ENCODE measurements at places on chromosomes 3 and 15.

DNA sequence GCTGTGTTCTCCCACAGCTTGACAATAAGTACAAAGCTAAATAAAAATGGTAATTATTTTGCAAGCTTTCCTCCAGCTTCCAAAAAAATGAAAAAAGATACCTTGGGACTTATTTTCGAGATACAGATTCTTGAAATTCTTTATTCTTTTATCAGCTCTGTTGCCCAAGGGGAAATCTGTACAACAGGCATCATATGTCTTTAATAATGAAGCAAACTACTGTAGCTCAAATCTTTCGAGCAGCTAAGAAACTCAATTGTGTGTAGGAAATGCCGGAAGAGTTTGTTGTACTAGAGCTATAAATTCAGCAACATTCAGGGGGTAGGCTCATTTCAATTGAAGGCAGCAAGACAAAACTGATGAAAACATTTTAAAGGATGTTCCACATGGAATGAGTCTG is 297.7 kb downstream of the GBE1 start:
- no peak for DNase-seq

DNA sequence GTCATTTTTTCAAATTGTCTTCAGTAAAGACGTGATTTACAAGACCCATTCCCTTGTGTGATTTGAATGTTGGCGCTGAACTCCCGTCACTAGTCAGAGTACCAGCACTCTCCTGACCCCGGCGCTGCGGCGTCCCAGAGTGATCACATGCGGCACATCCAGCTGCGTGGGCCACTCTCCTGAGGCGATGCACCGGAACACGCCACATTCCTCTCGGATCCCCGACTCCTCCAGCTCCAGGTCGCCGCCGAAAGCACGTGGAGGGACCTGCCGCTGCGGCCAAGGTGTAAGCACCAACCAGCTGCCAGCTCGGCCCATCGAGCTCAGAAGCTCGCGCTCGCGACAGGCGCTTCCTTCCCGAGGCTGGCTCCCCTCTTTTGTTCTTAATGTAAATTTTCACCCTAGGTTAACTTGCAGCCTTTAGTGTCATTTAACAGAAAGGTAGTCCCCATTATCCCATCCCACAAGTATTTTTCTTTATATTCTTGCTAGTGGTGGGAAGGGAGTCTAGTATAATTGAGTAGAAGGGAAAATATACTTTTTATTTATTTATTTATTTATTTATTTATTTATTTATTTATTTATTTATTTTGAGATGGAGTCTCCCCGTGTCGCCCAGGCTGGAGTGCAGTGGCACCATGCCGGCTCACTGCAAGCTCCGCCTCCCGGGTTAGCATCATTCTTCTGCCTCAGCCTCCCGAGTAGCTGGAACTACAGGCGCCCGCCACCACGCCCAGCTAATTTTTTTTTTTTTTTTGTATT is 61.7 kb upstream of the VGLL3 start:
- no peak for DNase-seq

DNA sequence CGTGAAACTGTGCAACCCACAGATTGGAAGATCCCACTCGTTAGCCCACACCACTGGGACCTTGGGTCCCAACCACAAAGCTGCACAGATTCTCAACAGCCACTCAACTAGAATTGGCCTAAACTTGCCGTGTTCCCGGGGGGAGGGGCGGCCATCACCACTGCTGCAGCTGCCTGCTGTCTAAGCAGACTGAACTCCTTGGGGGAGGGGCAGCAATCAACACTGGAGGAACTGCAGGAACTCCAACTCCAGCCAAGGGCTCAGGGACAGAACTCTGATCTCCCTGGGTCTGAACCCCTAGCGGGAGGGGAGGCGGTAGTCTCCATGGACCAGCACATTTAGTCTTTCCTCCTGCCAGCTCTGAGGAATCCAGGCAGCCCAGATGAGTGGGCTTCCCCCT is 205.9 kb downstream of the RSL24D1 start:
- no peak for DNase-seq

DNA sequence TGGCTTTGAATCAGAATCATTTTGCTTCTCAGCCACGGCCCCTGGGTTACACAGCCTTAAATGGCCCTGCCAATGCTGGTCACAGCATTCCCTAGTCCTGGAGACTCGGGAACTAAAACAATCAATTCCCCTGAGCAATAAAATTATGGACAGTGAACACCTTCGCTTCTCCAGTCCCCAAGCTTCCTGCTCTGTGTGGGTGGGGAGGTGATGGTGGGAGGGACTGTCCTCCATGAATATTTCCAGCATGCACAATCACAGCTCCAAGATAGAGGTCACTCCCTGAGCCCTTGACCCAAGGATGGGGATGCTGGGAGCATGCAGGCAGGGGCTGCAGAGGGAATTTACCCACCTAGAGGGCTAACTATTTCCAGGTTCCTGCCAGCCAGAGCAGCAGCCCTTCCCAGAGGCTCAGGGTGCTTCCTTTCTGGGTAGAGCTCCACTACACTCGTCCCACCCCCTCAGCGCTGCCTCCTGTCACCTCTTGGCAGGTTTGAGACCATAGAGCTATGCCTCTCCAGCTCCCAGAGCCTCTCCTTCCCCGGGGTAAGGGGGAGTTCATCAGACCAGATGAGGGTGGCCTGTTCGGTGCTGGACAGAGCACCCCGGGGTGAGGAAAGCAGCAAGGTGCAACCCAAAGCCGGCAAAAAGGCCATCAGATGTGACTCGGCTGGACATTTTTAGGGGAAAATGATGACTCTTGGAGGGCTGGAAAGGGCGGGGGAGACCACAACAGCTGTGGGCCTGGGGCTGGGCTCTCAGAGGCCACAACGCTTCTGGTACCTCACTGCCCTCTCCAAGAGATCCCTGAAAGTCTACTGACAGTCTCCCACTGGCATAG is 14.5 kb upstream of the CCDC33 start:
- DNase-seq: no peak

GRCh38 chr3:66336333-66336766 is 115.5 kb downstream of the SLC25A26 start:
- DNase-seq: no peak

DNA sequence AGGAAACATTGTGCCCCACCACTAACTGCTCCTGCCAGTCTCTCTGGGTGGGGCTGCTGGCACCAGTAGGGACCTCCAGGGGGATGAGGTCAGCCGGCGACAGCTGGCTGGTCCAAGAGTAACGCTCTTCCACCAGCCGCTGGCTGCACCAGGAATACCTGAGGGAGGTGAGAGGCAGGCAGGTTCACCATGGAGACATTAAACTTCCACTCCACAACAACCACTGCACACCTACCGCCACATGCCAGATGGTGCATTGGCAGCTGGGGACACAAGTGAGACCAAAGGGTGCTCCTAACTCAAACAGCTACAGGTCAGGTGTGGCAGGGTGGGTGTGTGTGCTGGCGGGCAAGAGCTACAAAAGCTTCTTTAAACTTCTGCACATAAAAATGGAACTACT is 4.5 kb downstream of the POLG start:
- no peak for DNase-seq

DNA sequence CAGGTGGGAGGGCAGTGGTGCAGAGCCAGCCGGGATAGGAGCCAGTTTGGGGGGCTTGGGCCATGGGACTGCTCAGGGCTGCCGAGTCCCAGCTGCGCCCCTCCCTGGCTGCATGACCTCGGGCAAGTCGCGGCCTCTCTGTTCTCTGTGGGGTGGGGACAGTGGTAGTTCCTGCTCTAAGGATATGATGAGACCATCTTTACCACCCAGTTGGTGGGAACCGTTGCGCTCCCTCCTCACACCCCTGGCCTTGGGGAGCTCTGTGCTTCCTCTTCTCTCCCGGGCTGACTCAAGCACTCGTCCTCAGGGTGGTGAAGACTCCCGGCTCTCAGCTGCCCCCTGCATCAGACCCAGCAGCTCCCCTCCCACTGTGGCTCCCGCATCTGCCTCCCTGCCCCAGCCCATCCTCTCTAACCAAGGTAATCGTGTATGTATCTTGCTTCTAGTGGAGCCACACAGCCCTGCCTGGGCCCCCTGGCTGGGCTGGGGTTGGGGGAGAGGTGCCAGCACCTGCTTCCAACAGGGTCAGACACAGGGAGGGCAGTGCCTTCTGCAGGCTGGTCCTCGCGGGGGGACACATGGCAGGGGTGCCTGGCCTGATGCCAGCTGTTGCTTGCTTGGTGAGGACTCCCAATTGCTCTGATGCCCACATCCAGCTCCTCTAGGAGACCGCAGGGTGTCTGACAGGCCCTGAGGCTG is 15.1 kb upstream of the STAB1 start:
- DNase-seq: no peak

GRCh38 chr3:46298871-46299607 is 54.9 kb upstream of the CCR2 start:
- no peak for DNase-seq

DNA sequence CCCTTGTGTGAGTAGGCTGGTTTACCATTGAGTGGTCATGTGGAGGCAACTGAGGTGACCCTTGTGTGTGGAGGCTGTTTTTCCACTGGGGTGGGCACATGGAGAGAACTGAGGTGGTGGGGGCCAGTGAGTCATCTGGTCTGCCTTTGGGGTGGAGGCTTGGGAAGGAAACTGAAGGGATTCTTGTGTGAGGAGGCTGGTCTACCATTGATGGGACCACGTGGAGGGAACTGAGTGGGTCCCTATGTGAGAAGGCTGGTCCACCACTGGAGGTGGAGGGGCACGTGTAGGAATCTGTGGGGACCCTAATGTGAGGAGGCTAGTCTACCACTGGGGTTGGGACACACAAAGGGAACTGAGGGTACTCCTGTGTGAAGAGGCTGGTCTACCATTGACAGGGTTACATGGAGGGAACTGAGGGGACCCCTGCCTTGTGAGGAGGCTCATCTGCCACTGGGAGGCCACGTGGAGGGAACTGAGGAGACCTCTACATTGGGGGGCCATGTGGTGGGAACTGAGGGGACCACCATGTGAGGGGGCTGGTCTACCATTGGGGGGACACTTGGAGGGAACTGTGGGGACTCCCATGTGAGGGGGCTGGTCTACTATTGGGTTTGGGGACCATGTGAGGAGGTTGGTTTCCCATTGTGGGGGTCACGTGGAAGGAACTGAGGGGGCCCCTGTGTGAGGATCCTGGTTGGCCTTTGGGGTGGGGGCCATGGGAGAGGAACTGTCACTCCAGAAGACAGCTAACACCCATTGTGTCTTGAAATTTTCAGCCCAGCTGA is 164.5 kb downstream of the WNT7A start:
- DNase-seq: no peak

DNA sequence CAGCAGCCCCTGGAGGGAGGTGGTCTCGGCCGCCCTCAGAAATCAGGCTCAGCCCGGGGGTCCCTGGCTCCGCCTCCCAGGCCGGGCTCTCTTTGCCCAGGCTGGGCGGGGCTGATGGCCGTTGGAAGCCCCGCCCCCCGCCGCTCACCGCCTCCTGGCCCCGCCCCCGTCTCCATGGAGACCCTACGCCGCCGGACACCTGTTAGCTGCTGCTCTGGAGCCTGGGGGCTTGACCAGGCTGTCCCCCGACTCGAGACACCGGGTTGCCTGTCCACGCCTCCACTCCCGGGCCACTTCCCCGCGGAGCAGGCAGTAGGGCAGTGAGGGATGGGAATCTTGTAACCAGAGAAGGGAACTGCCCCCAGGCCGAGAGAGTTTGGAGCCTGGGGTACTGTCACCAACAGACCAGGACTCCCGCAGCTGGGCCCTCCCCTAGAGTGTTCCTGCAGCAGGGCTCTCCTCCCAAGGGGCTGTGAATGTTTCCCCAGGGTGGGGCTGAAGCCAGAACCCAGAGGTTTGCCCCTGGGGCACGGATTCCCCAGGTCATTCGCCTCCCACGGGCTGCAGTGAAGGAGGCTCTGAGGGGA is 27.8 kb upstream of the RPL32 start:
- peak; percentile 36 for DNase-seq

DNA sequence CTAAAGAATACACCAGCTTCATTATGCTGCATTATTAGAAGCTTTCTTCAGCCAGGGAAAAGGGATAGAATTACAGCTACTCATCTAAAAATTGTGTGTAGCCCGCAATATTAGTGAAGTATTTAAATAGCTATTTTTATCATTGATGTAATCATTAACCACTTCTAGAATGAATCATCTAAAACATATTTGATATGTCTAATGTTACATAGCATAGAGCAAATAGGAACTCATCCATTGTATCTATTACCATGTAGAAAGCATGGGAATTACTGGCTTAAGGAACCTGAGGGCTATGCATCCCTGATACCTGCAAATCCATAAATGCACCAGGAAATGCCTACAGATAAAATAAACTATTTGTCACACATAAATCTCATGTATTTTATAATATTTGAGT is 54.5 kb upstream of the VGLL3 start:
- DNase-seq: no peak

- DNase-seq: no peak
Observed at GRCh38 chr3:158026236-158026635, 80.0 kb downstream of the SHOX2 start.

DNA sequence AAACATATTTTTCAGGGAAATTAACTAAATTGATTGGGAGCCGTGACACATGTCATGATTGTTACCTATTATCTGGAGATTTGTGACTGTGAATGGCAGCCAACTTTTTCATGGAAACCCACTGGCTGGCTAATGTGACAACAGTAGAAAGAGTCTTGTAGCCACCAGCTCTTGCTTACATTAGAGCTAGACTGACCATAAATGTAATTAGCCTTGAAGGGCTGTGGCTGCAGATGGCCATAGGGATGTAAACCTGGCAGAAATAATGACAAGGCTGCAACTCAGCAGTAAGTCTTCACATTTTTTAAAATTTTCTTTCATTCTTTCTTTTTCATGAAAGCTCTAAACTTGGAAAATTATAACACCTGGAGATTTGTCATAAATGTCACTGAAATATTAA is 168.2 kb upstream of the ROBO2 start:
- no peak for DNase-seq

- no peak for DNase-seq
Observed at GRCh38 chr3:106794442-106794841, 582.8 kb upstream of the CCDC54 start.

- DNase-seq: peak; percentile 5
Observed at GRCh38 chr15:42273900-42274701, 868 bp upstream of the TMEM87A start.

GRCh38 chr3:33758281-33758680 is 40.1 kb upstream of the PDCD6IP start:
- DNase-seq: no peak

GRCh38 chr15:47507221-47507985 is 209.9 kb upstream of the SEMA6D start:
- DNase-seq: no peak

GRCh38 chr3:188687389-188687788 is 484.4 kb upstream of the TPRG1 start:
- no peak for DNase-seq

- no peak for DNase-seq
Observed at GRCh38 chr15:57223345-57223744, 153.0 kb upstream of the CGNL1 start.

DNA sequence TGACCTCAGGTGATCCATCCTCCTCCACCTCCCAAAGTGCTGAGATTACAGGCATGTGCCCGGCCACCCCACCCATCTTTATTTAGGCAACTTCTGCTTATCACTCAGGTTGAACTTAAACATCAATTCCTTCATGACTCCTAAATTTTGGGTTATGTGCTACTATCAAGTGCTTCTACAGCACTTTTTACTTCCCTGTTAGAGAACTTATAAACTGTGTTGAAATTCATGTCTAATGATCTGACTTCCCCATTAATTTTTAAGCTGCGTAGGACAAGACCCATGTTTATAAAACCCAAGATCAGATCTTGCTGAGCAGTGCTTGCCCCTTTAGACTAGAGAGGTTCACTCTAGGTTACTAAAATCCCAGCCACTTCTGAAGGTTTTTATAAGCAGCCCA is 266.2 kb upstream of the TPRG1 start:
- DNase-seq: no peak
